Stimulated activated memory B cell treated with anti-CD40 and anti-IgM and Interleukin-4, amounts not matched to agents 10 μg/mL and 1 μg/mL and 100 μg/mL, for 72 hours (primary cell): ENCODE measurements at places on chromosomes 3 and 15.

- no peak for ATAC-seq
Measured at GRCh38 chr3:98893740-98894139, 7.8 kb downstream of the DCBLD2 start.

DNA sequence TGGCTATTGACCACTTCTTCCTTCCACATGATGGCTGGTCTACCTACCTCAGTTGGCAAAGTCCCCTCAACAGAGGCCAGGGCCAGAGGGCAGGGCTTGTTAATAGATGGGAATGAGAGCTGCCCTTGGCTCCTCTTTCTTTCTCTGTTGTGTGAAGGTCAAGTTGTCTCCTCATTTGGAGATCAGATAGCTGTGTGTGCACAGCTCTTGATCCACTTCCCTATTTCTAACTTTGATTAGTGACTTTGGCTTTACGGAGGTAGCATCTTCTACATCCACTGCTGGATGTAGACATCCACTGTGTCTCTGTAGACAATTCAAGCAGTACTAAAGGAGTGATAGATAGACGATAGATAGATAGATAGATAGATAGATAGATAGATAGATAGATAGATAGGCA, 270.8 kb upstream of the LRRFIP2 start:
- no peak for ATAC-seq

DNA sequence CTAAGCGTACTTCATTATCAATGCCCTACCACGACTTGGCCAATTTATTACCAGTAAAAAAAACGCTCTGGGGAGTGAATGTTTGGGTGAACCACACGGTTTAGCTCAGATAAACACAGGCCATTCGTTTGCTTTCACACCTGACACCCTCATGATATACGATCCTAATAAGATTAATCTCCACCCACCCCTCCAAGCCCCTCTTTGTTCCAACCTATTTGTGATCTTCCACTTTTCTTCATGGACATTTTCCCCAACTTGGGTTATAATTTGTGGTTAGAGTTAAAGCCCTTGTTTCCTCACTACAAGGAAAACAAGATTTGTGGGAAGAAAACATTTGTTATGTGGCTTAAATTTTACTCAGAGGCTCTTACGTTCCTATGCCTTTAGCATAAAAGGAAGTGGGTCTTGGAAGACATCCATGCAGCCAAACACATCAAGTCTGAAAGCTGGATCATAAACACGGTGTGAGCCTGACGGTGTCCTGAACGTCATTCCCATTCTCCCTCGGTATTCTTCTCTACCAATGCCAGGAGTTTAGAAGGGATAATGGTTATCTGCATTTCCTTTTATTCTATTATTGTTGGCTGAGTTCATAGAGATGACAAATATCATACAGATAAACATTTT, 518.9 kb downstream of the NR2F2 start:
- ATAC-seq: no peak

DNA sequence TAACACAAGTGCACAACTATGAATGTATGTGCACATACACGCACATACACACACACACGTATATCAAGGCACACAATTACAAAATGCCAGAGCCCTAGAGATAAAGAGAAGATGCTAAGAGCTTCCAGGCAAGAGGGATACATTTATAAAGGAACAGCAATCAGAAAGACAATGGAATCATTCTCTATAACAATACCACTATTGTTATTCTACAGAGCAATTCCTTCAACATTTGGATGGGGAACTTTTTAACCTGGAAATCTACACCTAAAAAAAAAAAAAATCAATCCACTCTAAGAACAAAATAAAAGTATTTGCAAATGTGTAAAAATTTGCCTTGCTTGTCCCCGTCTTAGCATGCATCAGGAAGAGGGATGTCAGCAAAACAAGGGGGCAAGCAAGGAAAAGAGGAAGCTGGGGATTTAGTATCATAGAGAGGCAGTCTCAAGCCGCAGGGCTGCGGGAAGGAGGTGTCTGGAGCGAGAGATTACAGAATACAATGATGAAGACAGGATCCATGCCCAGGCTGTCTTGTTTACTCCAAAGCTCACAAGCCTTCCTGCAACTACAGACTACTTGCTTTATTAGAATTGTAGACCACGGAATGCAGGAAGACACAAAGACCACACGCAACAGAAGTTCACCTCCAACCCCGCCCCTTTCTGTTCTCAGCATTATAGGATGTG, 220.2 kb downstream of the NTRK3 start:
- ATAC-seq: no peak

GRCh38 chr3:9028134-9028533, 64.9 kb upstream of the RAD18 start:
- ATAC-seq: no peak

DNA sequence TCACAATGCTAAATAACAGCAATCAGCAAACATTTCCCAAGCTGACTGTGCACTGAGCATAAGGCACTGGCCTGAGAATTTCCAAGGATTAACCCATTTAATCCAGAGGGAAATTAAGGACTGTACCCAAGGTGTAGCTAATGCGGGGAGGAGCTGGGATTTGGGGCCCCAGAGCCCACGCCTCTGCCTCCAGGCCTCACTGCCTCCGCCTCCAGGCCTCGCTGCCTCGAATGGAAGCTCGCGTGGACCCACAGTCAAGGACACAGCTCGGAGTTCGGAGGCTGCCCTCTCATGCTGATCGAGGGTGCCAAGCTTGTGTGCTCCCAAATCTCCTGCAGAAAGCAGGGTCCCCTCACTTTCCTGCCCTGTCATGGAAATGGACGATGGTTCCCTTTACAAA, 76.5 kb upstream of the SNRPA1 start:
- ATAC-seq: no peak

DNA sequence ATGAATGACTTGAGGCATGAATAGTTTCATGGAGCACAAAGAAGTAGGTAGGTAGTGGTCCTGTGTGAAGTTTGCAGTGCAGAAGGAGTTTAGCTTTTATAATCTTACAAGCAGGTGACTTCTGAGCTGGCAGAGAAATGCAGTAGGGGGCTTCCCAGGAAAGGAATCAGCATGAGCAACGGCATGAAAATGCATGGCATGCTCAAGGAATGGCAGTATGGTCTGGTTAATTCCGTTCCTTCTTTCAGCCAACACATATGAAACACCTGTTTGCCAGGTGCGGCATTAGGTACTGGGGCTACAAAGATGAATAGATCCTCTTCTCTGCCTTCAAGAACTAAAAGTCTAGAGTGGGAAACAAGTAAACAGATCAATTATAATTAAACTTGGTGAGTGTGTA, 138.0 kb upstream of the BHLHE40 start:
- ATAC-seq: no peak

DNA sequence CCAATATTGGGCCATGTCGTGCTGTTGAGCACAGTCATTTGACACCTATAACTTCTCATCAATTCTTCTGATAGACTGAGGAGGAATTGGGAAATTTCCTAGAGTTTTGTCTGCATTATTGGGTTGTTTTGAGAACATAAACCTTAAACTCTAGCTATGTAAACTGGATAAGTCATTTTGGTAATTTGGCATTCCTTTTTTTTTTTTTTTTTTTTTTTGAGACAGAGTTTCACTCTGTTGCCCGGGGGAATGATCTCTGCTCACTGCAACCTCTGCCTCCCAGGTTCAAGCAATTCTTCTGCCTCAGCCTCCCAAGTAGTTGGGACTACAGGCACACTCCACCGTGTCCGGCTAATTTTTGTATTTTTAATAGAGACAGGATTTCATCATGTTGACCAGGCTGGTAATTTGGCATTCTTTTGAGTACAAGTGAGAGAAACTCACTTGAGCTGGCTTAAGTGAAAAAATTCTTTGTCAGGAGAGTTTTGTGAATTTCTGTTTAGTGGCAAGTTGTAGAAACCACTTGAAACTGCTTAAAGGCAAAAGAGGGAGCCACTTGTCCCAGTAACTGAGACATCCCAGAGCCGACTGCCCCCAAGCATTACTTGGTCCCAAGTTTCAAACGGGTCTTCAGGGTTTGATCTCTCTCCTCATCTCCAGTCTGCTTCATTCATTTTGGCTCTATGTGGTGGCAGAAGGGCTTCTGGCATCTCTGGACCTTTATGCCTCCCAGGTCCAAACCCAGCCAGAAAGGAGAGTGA, 34.9 kb downstream of the FLNB start:
- no peak for ATAC-seq

- no peak for ATAC-seq
Measured at GRCh38 chr3:132332508-132332907, 15.3 kb downstream of the ACP3 start.

DNA sequence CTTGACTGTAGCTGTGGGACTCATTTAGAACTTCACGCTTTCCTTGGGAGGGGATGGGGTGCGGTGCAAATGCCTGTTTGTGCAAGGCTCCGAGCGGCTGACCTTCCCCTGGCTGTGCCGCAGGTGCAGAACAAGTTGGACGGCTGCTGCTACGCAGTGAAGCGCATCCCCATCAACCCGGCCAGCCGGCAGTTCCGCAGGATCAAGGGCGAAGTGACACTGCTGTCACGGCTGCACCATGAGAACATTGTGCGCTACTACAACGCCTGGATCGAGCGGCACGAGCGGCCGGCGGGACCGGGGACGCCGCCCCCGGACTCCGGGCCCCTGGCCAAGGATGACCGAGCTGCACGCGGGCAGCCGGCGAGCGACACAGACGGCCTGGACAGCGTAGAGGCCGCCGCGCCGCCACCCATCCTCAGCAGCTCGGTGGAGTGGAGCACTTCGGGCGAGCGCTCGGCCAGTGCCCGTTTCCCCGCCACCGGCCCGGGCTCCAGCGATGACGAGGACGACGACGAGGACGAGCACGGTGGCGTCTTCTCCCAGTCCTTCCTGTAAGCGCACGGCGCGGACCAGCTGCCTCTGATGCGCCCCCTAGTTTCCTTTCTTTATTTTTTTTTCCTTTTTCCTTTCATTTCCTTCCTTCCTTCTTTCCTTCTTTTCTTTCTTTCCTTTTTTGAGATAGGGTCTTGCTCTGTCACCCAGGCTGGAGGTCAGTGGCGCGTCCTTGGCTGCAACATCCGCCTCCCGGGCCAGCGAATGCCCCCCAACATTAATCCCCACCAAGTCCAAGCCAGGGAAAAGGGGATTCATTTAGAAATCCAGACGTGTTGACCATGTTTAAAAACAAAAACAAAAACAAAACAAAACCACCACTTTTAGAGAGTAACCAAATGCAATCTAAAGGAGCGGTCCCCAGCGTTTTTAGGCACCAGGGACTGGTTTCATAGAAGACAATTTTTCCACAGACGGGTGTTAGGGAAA, 42.7 kb downstream of the EIF2AK4 start:
- no peak for ATAC-seq

- ATAC-seq: no peak
Measured at GRCh38 chr3:110989446-110989845, 82.2 kb upstream of the NECTIN3 start.

DNA sequence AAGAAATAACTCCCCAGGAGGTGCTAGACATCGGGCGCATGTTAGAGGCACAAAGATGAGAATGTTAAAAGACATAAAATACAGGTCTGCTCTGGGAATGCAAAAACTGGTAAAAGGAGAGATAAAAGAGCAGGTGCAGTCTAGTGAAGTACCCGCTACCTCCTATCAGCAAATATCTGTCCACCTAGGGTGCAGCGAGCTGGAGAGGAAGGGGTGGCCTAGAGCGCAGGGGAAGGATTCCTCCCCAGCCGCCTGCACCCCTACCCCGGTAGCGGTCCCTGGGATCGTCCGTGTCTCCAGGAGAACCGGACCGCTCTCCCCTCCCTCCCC, 237 bp upstream of the ZNF662 start:
- no peak for ATAC-seq

DNA sequence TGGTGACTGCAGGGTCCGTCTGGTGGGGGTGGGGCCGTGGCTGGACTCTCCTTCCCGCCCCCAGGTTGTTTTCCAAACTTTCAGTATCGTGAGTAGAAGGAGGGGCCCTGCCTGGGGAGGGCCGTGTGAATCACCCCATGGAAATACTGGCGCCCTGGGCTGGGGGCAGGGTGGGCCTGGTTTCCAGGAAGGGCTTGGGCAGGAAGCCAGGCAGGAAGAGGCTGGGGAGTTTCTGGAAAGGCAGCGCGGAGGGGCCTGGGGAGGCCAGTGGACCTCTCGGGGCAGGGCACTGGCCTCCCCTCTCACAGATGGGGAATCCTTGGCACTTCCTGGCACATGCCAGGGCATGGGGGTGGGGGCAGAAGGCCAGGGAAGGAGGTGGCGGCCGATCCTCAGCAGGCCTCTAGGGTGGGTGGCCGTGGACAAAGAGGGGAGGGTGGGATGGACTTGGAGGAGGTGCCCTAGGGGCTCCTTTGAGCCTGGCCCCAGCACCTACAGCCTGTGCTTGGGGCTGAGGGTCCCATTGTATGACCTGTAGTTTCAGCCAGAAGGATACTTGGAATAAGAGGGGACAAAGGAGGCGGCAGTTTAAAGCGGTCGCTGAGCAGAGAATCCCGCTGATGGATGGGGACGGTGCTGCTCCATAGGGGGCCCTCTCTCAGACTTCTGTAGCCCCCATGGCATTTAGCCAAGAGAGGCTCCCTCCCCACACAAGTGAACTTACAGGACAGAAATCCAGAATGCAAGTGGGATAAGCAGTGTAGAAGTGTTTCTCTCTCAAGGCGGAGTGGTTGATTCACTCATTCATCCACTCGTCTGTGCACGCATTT, 56.5 kb upstream of the GATA2 start:
- no peak for ATAC-seq
